ENCODE measurements at places on chromosomes 2 and 18. TPM values are rescaled to one million over a fixed set of nuclear protein-coding genes. Genes with fewer than 3 reads are reported as not detected.

IRS1 gene
- 0.90 TPM for total RNA-seq

DNA sequence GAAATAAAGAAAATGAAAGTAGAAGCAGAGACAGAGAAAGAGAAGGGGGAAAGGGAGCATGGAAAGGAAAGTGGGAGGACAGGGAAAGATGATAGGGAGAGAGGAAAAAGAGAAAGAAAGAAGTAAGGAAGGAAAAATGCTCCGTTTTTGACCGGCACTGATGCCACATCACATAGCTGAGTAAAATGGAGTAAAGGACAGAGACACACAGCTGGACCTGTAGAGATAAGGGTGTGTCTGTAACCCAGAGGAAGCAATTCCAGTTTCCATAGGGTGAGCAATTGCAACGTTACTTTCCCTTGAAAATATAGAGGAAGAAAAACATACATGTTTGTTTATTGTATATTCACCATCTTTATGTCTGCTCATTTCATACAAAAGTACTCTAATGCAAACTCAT, 1866.9 kb upstream of the PIK3C3 start:
- no peak overlapping the region for H3K27ac ChIP-seq
- no peaks in the 10 kb centered on the region for H3K36me3 ChIP-seq
- H3K4me3 ChIP-seq: no peak overlapping the region
- no peaks in the 10 kb centered on the region for H3K27me3 ChIP-seq
- no peaks in the 10 kb centered on the region for H3K4me1 ChIP-seq
- no peak for DNase-seq

MEIS1 gene
- total RNA-seq: 13.4 TPM

IL1F10 gene
- not detected for total RNA-seq

- no peaks in the 10 kb centered on the region for H3K36me3 ChIP-seq
- peaks cover 9% of the 10 kb centered on the region for H3K27me3 ChIP-seq
- peak overlapping the region; percentile 53 for H3K27ac ChIP-seq
- no peak overlapping the region for H3K4me3 ChIP-seq
Observed at GRCh38 chr2:26740890-26741302, 23.2 kb upstream of the SLC35F6 start.

- H3K36me3 ChIP-seq: peaks cover 3% of the 10 kb centered on the region
- H3K27me3 ChIP-seq: peaks cover 44% of the 10 kb centered on the region
- no peak for DNase-seq
- H3K27ac ChIP-seq: no peak overlapping the region
- H3K4me1 ChIP-seq: peaks cover 7% of the 10 kb centered on the region
Observed at GRCh38 chr2:42906557-42907411, 114.4 kb upstream of the HAAO start.

DNA sequence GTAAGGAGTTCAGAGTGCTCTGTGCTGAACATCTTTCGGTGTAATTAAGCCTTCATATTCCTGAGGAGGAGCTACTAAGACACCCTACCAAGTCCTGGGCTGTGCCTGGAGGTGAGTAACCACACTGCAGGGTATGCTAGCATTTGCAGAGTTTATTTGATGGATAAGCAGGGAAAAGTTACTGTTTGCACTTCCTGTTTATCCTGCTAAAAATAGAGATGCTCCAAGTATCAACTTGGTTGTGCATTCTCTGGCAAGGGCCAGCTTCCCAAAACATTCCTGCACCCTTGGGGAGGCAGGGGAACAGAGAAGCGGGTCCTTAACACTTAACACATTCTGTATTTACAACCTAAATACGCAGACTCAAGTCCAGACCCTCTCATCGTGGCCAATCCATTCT, 49.8 kb downstream of the PARD6G start:
- H3K36me3 ChIP-seq: peaks cover 5% of the 10 kb centered on the region
- no peak overlapping the region for H3K4me3 ChIP-seq
- H3K4me1 ChIP-seq: peaks cover 3% of the 10 kb centered on the region
- no peak for DNase-seq
- peaks cover 64% of the 10 kb centered on the region for H3K27me3 ChIP-seq
